Urinary bladder (tissue), 4 donors: ENCODE measurements at places on chromosomes 7 and 10. TPM values are rescaled to one million over a fixed set of nuclear protein-coding genes. Genes with fewer than 3 reads are reported as not detected.

The FAM24B gene
- polyA plus RNA-seq: 1.8 TPM

GRCh38 chr7:123131961-123132360 lies 67.8 kb downstream of the SLC13A1 start:
- DNase-seq: no peak

- DNase-seq: no peak
Measured at GRCh38 chr10:117543225-117544003, 868 bp downstream of the EMX2 start.

DNA sequence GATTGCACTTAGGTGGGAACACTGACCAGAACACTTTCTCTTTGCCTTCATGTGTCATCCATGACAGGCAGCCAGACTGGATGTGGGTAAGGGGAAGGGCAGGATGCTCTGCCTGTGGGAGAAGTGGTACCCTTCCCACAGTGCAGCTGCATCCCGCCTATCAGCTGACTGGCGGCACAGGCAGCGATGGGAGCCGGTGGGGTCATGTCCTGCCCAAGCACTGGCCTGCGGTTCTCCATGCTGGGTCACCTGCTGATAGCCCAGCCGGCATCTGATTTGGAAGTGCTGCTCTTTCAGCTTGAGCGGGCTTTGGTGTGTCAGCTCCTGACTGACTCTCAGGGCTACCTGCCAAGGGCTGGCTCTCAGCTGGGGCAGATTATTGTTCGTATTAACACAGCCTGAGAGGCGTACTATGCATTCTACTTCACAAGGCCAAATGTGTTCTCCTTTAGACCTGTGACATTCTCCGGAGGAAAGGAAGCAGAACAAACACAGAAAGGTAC lies 105.2 kb upstream of the PDLIM1 start:
- no peak for DNase-seq

GRCh38 chr7:90594751-90595317 lies 1.3 kb upstream of the CDK14 start:
- DNase-seq: no peak

DNA sequence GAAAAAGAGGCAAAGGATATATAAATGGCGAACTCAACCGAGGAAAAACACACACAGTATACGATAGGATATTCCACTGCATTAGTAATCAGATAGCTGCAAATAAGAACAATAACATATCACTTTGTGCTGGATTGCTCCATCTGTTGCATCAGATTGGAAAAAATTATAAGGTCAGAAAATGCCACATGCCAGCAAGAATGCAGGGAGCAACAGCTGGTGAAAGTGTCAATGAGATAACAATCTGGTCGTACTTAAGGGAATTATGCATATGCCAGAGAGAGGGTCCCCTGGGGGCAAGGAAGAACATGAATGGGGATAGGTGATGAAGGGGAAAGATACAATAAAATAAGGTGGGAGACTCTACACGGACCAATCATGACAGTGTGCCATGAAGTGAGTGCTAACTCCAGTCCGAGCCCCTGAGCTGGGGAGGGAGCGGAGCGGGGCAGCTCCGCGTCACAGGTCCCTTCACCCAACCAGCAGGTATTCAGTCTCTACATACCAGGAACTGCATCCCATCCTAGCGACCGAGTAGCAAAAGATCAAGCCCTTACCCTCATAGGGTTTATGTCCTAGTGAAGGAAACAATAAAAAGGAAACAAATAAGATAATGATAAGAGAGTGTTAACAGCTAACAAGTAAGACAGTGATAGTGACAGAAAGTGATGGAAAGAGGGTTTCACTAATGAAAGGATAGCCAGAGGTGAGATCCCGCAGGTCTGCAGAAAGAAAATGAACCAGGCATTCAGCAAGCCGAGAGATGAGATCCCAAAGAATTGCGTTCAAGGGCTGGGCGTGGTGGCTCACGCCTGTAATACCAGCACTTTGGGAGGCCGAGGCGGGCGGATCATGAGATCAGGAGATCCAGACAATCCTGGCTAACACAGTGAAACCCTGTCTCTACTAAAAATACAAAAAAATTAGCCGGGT lies 9.4 kb downstream of the MPP7 start:
- no peak for DNase-seq

DNA sequence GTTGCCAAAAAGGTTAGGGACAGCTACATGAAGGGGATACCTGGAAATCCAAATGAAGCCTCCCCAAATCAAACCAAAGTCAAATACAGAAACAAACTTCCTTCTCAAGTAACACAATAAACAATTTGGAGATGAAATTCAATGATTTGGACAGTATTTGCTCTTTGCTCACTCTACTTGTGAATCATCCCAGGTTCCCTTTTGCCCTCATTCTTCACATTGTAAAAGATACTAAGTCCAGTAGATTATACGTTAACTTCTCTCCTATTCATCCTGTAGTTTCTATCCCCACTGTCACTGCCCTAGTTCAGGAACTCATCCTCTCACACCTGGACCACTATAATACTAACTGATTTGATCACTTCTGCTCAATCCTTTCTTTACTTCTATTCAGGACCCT lies 28.3 kb downstream of the FZD1 start:
- DNase-seq: no peak

The BEND7 gene
- polyA plus RNA-seq: 8.0 TPM

The MYL10 gene
- 0.38 TPM for polyA plus RNA-seq

GRCh38 chr7:20385126-20385525 lies 54.4 kb downstream of the ITGB8 start:
- DNase-seq: no peak

The MGMT gene
- 19.5 TPM for polyA plus RNA-seq

GRCh38 chr7:131225619-131226513 lies 101.8 kb upstream of the MKLN1 start:
- no peak for DNase-seq

- DNase-seq: no peak
Measured at GRCh38 chr10:33320288-33320687, 14.2 kb downstream of the NRP1 start.

The PSD gene
- 276 TPM for polyA plus RNA-seq

GRCh38 chr7:93196336-93196735 lies 29.9 kb downstream of the HEPACAM2 start:
- no peak for DNase-seq

The PPP1R9A gene
- 3.5 TPM for polyA plus RNA-seq
